Kasumi-1 (cell line): ENCODE measurements at places on chromosomes 4 and X.

GRCh38 chr4:48484494-48485168 is 1.5 kb downstream of the SLC10A4 start:
- no peak for DNase-seq

DNA sequence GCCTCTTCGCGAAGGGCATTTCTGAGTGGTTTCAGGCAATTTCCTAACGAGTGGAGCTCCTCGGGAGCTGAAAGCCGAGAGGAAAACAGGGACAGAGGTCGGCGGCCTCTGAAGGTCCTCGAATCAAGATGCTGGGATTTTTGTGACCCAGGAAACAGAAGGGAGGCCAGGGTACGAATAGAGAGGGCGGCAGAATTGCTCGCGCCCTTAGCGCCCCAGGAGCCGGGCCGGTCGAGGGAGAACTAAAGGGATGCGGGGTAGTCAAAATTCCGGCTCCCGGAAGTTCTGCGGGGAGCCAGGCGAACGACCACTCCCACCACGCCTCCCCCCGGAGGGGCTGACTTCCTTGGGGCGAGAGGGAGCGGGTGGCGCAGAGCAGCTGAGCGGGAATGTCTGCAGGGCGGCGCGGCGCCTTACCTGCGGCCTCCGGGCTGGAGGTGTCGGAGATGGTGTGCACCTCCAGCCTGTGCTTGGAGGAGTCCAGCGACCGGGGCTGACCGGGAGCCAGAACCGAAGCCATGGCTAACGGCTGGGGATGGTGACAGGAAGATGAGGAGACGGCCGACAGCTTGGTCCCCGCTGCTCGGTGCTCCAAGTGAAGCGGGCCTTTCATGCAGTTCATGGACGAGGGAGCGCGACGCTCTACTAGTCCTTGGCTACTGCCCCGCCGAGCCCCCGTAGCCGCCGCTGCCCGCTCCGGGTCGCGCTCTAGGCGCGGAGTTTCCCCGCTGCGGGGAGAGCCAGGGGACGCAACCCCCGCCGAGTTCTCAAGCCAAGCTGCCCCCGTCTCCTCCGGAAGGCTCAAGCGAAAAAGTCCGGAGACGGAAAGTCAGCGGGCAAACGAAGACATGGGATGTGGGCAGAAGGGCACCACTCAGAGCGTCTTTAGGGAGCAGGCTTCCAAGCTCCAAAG is 782 bp downstream of the PITX2 start:
- no peak for DNase-seq

DNA sequence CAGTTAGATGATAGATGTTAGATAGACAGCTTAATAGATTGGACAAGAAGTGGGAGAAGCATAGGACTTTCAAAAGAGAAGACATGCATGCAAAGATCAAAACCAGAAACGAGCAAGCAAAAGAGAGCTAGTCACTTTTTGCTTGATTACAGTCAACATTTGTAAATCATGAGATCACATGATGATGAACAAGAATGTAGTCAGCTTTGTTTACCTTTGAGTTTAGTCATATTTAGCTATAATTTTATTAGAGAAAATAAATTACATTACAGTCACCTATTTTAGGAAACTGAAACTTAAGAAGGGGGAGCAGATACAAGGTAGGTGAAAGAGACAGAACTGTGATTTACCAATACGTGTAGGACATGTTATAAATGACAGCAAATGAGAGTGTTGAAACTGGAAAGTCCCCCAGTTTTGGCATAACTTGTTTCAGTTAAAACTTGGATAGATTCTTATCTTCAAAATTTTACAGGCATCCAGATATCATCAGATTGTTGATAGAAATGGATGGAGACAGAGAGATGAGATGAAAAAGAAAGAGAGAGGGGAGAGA is 1083.1 kb upstream of the PCDH10 start:
- DNase-seq = no peak

- no peak for DNase-seq
Measured at GRCh38 chr4:40306226-40306625, 28.9 kb upstream of the CHRNA9 start.

DNA sequence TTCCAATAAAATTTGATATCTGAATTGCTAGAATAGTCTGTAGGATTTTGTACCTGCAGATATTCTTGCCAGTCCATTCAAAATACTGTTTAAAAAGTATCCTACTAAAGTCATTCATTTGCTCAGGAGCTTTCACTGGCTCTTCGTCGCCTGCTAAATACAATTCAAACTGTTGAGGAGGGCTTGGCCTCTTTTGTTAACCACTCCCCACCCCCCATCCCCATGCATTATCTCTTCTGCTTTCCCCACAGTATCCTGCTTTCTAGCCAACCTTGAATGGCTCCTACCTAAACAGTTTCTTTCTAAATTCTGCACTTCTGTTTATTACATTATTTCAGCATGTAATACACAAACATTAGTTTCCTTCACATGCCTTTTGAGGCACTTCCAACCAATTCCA is 230.8 kb downstream of the CPE start:
- DNase-seq = no peak

GRCh38 chrX:23373129-23373804 is 38.6 kb downstream of the PTCHD1 start:
- no peak for DNase-seq

DNA sequence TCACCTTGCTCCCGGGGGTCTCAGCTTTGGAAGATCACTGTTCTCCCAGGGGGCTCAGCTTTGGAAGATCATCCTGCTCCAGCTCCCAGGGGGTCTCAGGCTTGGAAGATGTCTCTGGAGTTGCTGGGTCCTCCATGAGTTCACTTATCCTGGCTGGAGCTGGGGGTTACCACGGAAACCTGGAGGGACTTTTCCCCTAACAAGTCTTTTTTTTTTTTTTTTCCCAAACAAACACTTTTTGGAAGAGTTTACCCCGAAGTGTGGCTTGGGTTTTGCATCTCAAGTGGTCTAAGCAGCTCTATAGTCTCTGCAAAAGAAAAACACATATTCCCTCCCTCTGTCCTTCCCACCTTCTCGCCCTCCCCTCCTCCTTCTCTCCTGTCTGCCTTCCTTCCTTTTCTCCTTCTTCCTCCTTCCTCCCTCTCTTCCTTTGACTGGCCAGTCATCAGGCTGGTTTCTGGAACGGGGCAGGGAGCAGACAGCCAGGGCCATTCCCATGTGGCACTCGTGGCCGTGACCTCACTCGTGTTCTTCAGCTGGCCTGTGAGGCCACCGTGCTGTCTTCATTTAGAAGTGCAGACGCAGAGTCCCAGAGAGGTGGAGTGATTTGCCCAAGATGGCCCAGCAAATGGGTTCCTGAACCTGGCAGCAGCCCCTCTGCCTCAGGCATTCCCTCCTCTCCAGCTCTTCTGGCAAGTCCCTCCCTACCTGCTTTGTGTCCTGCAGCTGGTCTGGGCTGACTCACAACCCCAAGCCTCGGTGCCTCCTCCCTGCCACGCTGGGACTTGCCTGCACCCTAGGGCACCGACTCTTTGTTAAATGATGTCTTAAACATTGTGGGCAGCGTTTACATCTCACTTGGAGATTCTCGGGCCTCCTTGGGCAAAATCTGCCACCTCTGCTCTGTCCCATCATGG is 25.9 kb upstream of the HMX1 start:
- DNase-seq = no peak

GRCh38 chr4:47013373-47013772 is 18.0 kb upstream of the GABRB1 start:
- no peak for DNase-seq

- no peak for DNase-seq
Measured at GRCh38 chr4:182325848-182326255, 82.7 kb downstream of the TENM3 start.

GRCh38 chrX:77528034-77528433 is 80.8 kb downstream of the FGF16 start:
- DNase-seq = no peak

- DNase-seq = no peak
Measured at GRCh38 chr4:98976716-98977115, 18.8 kb upstream of the METAP1 start.

DNA sequence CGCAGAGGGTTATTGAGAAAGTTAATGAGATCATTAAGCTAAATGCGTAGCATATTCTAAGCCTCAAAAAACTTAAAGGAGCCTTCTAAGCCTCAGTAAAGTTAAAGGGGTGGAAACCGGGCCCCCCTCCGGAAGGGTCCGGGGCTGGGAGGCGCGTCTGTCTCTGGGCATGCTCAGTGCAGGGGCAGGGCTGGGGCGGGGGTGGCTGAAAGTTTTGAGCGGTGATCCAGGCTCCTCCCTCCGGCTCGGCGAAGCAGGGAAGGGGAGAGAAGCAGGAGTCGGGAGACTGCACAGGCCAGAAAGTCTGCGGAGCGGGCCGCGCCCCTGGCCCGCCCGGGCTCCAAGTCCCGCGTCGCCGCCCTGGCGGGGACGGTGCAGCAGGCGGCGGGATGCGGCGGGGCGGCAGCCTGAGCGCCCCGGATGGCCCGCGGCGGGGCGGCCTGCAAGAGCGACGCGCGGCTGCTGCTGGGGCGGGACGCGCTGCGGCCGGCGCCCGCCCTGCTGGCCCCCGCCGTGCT is at the start of gene EVC:
Gene EVC (plus strand): TSS at position 241 of the 518 bp plus-strand sequence. CDS start 180 bp downstream, at position 421.
- DNase-seq = peak; percentile 77

DNA sequence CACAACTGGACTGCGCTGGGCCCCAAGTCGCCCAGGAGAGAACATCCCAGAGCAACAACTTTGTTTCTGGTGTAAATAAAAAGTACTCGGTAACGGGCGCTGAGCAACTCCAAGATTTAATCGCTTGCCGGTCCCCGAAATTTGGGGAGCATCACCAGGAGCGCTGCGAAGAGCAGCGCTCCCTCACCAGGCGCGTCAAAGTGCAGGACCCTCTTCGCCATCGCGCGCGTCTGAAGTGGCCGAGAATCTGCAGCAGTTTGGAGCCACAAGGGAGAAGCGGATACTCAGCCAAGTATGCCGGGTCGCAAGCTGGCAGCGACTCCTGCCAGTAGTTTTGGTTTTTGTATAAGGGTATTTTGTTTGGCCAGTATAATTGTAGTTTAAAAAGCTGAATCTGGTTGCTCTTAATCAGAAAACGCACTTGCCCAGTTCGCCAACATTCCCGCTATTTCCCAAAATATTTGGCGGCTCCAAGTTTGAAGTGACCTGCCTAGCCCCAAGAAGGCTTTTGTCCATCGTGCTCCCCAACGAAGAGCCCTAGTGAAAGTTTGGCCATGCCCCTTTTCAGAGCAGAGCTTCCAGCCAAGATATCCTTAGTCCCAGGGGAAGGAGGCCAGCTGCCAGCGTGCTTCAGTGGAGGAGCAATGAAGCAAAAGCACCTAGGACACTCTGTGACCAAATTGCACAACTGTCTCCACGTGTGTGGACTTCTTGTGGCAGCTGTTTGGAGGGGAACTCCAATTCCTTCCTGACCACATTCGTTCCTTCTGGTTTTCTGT is 557 bp upstream of the KDR start:
- DNase-seq = peak; percentile 30

DNA sequence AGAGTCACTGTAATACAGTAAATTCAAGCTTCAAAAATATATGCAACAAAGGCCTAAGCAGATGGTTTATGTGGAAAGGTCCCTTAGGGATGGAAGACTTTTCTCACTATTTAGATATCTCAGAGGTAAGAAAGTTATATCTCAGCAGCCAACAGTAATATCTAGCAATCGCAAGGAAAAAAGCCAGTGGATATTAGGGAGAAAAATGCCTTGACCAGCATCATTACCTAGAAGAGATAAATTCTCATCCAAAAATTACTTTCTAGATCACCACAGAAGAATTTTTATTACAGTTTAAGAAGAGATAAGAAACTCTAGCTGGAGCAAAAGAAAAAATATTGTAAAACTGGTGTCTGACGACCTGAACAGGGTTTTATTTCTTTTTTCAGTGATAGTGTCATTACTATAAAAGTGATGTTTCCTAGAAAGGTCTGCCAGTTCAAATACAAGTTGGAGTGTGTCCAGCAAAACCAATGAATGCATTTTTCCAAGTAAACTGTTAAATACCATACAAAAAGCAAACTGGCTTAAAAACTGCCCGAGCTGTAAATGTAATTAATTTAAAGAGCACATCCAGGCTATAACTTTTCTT is 100.0 kb downstream of the ATP11C start:
- no peak for DNase-seq

GRCh38 chrX:23435108-23435507 is 100.5 kb downstream of the PTCHD1 start:
- DNase-seq = no peak

DNA sequence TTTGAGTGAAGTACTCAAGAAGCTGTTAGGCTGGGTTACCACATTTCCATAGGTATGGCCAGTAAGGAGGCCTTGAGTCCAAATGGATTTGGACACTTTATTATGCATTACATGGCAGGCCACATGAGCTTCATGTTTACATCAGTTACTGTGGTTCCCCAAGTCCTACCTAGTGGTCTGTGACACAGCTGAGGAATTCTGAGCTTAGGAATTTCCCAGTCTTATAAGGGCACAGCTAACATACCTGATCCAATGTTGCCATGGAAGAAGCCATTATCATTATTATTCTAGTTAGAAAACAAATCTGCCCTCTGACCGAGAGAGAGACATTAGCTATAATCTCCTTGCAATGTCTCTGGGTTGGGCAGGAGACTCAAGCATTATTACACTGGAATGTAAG is 174.4 kb upstream of the NUDT10 start:
- no peak for DNase-seq

DNA sequence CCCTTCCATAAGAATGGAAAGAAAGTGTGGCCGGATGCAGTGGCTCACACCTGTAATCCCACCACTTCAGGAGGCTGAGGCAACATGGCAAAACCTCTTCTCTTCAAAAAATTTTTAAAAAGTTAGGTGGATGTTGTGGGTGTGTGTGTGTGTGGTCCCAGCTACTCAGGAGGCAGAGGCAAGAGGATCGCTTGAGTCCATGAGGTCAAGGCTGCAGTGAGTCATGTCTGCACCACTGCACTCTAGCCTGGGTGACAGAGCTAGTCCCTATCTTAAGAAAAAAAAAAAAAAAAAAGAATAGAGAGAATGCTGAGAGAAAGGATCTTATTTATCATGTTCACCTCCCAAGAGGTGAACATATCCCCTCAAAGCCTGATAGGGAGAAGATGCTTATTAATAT is 492.1 kb upstream of the SMIM31 start:
- DNase-seq = no peak

DNA sequence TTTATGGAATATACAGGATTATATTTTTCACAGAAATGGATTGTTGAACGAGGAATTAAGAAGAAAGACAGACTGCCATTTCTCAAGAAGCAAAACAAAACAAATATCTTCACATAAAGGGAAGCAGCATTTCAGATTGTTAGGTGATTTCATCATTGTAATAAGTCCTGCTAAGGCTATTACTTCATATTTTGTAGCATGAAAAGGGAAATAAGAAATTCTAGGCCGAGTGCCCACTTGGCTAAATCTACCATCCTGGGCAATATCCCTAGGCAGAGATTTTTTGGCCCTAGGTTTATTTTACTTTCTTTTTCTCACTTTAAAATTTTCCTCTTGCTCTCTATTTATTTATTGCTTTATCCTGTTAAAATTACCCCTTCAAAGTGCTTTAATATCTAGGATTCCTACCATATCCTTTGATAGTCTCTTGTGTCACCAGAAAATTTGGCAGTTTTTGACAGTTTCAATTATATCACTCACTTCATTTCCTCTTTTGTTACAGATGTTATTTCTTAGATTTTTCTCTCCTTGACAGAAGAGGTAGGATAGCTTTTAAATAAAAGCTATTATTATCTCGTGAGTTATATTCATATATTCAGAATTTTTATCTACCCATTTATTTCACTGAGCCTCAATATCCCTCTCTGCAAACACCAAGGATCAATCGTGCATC is 142.3 kb downstream of the PDGFC start:
- peak; percentile 21 for DNase-seq
